M059J (cell line): ENCODE measurements at places on chromosomes 5 and 9.
A peak's percentile ranks its signal among the peaks of the same experiment; 100 is the strongest.

- DNase-seq = peak; percentile 74
These were observed 1381.5 kb upstream of the WWC1 start for GRCh38 chr5:166909926-166910325.

- peak; percentile 58 for DNase-seq
These were observed 111.3 kb downstream of the EGFLAM start for GRCh38 chr5:38369692-38370091.

DNA sequence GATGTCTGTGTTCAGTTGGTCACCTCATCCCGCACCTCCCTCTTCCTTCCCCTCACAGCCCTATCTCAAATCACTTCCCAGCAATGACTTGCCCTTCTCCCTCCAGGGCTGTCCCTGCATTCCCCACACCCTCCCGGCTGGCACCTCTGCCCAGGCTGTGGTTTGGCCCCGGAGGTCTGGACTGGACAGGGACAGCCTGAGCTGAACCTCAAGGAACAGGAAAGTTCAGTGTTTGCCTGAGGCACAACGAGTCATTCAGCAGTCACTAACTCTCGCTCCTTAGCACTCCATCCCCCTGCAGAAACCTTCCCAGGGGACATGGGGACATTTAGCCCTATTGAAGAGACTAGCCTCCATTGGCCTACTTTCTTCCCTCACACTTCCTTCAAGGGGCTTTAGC lies 58.3 kb upstream of the MAP3K1 start:
- DNase-seq = peak; percentile 97

GRCh38 chr9:77725820-77726219 lies 77.7 kb upstream of the GNA14 start:
- DNase-seq = no peak

DNA sequence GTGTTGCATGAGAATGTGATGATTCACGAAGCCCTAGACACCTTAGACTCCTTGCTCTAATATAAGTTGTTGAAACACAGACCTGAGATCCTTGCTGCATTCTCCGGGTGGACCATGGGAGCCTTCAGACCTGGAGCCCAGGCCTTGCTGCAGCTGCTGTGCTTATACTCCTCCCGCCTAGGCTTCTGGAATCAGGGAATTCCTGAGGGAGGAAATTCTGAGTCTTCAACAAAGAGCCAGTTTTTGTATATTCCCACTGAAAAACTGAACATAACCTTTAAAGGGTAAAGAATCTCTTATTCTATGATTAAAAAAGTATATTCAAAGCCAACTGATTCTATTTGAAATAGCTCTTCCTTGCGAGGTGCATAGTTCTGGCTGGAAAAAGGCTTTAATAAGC lies 245.1 kb upstream of the ELAVL2 start:
- DNase-seq = no peak

DNA sequence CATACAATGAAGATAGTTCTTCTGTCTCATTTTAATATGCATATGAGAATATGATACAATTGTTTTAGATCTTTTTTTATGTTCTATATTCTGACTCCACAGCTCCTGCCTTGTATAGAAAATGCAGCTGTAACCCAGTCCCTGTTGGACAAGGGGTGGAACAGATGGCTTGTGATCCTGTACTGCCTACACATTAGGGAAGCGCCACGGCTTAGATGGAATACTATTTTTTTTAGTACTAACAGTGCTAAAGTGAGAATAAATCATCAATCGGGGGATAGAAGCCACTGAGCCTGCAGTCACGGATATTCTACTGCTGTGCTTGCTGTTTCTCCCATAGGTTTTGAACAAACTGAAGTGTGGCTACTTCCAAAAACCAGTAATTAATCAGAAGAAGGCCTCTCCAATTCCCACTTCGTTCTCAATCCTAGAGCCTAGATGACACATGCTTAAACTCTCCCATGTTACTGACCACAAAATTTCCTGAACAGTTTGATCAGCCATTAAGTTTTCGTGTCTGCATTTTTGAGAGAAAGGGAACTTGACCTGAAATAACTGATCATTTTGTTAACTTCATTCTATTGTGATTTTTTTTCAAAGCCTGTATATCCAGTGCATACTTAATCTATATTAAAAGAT lies 150.3 kb downstream of the CDH18 start:
- DNase-seq = peak; percentile 65

DNA sequence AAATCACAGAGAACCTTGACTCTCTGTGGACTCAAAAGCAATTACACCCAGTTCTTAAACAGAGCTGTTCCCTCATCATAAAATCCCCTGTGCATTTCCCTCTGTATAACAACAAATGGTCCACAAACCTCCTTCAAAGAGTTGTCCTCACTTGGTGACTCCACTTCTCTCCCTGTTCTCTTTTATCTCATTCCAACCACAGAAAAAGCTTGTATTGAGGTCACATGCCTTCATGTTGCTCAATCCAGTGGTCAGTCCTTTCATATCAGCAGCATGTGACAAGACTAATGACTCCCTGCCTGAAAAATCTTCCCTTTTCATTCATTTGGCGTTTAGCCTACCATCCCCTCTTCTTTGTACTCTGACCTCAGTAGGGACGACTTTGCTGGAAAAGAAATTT lies 158.0 kb downstream of the DEPDC1B start:
- peak; percentile 73 for DNase-seq

DNA sequence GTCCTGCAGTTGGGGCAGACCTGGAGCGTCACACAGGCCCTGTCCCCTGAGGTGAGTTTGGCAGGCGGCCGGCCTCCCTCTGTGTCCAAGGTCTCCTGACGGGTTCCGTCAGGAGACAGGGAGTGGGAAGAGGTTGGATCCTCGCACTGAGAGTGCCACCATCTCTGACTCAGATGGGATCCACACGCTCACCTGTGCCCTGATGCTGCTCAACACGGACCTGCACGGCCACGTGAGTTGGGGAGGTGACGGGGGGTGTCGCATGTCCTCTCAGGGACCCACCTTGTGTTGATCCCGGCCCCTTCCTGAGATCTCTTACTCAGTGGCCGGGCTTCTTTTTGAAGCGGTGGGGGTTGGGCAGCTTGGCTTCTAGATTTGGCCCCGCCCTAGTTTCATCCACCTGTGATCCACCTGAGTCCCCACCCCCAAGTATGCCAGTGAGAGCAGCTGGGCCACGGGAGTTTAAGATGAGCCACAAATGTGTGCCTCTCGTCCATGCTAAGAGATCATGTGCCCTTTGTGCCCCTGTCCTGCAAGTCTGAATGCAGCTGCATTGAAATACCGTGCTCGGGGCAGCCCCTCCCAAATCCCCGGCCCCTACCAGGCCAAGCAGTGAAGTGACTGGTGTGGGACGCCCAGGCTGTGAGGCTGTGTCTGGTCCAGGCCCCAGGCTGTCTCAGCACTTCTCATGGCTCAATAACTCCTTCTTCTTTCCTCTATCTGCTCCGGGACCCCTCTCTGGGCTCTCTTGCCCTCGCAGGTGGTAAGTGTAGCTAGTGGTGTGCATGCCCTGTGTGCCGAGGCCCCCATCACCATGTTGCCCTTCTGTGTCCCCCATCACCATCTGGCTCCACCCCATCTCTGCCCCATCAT lies 27.2 kb downstream of the PSD2 start:
- DNase-seq = no peak

DNA sequence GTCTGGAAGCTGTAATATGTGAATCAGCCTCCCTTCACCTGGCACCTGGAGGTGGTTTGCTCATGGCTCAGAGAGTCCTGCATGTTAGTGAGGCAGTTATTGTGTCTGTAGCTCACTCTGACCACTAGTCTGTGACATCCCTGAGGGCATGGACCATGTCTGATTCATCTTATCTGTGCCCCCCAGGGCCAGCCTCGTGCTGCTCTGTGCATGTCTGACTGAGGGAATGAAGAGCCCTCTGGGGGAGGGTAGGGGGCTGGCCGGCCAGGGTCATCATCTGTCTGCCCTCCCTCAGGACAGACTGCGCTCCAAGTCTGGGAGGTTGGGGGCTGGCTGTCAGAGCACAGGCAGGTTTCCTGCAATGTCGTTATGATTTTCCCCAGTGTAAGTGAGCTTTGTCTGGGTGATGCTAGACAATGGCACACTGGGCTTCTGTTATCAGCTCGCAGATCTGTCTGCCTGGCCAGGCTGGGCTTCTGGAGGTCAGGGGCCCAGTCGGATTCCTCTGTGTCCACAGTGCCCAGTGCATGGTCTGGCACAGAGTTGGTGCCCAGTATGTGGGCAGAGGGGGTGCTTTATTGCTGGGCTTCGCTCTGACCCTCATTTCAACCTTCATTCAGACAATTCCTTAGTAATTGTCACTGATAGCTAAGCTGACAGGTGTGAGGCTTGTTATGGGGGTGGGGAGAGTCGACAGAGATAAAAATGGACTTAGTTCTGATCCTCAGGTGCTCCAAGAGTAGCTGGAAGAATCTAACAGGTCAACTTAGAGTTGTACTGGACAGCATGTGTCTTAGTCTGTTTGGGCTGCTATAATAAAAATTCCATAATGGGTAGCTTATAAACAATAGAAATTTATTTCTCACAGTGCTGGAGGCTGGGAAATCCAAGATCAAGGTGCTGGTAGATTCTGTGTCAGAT lies 85.7 kb upstream of the SHB start:
- DNase-seq = peak; percentile 78

DNA sequence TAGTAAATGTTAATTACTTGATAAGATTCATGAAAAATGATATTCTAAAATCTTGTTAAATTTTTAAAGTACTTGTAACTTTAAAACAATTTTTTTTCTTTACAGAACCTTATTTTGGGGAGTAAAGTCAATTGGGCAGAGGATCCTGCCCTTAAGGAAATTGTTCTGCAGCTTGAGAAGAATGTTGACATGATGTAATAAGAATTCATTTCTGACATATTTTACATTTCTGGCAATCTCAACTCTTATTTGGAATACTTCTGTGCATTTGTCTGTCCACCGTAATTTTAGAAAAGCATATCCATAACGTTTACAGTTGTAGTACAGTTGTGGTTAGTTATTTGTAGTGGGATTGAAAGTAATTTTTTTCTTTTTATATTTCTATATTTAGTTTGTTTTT lies 20.2 kb downstream of the CENPH start:
- no peak for DNase-seq

- no peak for DNase-seq
These were observed 10.1 kb upstream of the LHX2 start for GRCh38 chr9:124001458-124001799.

DNA sequence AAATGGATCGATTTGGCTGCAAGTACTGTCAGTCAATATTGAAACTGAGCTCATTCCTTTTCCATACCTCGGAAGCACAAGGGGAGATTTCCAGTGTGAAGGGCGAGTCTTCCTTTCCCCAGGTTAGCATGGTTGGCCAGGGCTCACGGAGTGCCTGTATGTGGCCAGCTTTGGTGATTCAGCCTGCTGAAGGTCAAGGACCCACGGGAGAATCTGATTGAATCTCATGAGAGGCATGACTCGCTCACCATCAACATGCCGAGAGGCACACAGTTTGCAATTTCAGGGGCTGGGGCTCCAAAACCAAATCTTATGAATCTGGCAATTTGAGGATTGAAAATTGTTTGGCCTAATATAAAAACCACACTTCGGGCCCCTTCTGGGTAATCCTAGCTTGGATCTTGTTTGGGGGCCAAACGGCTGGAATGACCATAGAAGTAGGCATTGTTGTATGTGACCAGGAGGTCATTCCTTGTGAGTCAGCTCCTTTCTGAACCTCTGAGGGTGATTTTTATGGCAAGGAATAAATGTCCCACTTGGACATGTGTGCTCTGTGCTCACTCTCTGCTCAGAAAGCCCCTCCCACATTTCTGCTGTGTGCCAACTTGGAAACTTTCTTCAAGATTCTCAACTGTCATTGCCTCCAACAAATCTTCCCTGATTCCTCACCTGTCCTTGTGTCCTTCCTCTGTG lies 69.8 kb downstream of the DOCK2 start:
- peak; percentile 93 for DNase-seq

GRCh38 chr5:149771216-149771980 lies 41.3 kb downstream of the PPARGC1B start:
- DNase-seq = no peak

GRCh38 chr5:149317281-149318048 lies 27.8 kb upstream of the GRPEL2 start:
- peak; percentile 49 for DNase-seq

DNA sequence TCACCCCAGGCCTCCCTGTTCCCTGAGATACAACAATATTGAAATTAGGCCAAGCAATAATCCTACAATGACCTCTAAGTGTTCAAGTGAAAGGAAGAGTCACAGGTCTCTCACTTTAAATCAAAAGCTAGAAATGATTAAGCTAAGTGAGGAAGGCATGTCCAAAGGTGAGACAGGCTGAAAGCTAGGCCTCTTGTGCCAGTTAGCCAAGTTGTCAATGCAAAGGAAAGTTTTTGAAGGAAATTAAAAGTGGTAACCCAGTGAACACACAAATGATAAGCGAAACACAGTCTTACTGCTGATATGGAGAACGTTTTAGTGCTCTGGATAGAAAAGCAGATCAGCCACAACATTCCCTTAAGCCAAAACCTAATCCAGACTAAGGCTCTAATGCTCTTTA lies 39.8 kb downstream of the PTAR1 start:
- no peak for DNase-seq

DNA sequence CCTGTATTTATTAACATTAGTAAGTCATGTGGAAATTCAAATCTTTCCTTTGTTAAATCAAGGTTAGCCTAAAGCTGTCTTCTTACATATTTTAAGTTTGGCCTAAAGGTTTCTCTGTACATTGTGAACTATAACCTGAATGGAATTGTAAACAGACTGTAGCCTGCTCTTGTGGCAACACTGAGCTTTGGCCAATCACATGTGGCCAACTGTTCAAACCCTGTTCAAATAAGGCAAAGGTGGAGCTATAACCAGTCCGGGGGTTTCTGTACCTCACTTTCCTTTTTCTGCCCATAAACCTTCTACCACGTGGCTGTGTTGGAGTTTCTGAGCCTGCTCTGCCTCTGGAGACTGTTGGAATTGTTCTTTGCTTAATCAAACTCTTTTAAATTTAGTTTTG lies 3.3 kb upstream of the HAPLN1 start:
- no peak for DNase-seq

DNA sequence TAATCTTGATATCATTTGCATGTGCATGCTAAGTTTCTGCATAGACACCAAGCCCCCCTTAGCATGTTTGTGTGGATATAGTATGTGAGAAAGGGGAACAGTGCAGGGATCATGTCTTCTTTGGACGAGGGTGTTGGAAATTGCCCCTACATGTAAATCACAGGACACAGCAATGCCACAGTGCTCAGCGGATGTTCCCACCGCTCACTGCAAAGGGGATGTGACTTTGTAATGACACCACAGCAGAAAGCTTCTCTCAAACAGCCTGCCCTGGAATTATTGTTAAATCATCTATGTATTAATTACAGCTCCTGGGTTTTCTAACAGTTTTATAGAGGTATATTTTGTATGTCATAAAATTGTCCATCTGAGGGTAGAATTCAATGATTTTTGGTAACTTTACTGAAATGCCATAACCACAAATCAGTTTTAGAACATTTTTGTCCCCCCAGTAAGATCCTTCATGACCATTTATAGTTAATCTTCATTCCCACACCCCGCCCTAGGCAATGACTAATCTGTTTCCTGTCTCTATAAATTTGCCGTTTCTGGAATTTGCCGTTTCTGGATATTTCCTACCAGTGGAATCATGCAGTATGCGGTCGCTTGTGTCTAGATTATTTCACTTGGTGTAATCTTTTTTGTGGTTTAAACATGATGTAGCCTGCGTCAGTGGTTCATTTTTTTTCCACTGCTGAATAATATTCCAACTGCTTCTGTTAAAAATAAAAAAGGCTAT lies 648.5 kb upstream of the WWC1 start:
- DNase-seq = peak; percentile 98
